Stimulated activated CD8-positive, alpha-beta memory T cell treated with anti-CD3 and anti-CD28 coated beads, Interleukin-7, amount 100 ng/mL, for 1 hour (primary cell): ENCODE measurements at places on chromosomes 6 and 20.
A peak's percentile ranks its signal among the peaks of the same experiment; 100 is the strongest.

- no peak for DNase-seq
These were observed 171.2 kb upstream of the TSHZ2 start for GRCh38 chr20:52800734-52801627.

- DNase-seq, result no peak
These were observed 33.3 kb upstream of the EZR start for GRCh38 chr6:158852312-158853071.

- DNase-seq, result no peak
These were observed 281.2 kb upstream of the DEFB112 start for GRCh38 chr6:50330963-50331362.

GRCh38 chr20:53021934-53022333 is 49.8 kb downstream of the TSHZ2 start:
- DNase-seq, result no peak

DNA sequence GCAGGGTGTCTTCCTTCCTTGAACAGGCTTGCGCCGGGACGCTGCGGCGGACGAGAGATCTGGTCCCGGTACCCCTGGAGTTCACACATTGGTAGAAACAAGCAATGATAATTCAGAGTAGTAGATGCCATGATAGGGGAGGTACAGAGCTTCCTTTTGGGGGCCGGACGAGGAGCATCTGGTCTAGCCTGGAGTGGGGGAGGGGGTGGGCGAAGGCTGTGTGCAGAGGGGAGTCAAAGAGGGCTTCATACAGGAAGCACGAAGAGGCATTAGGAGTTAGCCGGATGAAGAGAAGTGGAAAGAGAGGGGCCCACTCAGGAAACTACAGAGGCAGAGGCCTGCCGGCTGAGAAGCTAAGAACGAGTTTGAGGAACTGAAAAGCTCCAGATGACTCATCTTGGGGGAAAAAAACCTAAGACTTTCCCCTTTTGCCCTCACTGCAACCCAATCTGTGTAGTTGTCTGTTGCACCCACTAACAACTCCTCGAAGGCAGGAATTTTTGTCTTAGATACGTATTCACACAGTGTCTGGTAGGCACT is 611 bp downstream of the CNPY3 start:
- peak; percentile 19 for DNase-seq

GRCh38 chr6:136548582-136549299 is 1.5 kb downstream of the MAP7 start:
- no peak for DNase-seq

GRCh38 chr20:41314386-41314785 is 3.1 kb downstream of the ZHX3 start:
- DNase-seq, result no peak

DNA sequence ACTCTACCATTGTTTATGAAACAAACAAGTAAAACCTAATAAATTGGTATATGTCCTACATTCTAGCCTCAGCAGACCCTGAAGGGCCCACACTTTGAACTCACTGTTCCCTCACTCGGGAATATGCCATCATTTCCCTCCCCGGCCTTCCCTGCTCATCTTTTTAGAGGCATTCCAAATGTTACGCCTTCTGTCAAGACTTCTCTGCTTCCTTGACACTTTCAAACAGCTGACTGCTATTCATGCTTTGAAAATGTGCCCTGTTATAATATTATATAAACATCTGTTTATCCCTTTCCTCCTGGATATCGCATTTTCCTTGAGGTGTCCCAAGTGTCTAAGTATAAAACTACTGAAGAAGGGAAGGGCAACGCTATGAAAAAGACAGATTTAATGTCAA is 249.5 kb upstream of the THEMIS start:
- DNase-seq, result no peak

DNA sequence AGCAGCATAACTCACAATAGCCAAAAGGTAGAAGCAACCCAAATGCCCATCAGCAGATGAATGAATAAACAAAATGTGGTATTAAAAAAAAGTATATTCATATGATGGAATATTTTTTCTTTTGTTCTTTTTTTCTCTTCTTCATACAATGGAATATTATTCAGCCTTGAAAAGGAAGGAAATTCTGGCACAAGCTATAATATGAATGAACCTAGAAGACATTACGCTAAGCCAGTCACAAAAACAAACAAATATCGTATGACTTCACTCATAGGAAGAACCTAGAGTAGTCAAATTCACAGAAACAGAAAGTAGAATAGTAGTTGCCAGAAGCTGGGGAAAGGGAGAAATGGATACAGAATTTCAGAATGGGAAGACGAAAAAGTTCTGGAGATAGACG is 63.7 kb downstream of the RBL1 start:
- DNase-seq, result no peak

GRCh38 chr6:142892254-142893021 is 52.5 kb downstream of the HIVEP2 start:
- DNase-seq, result no peak

DNA sequence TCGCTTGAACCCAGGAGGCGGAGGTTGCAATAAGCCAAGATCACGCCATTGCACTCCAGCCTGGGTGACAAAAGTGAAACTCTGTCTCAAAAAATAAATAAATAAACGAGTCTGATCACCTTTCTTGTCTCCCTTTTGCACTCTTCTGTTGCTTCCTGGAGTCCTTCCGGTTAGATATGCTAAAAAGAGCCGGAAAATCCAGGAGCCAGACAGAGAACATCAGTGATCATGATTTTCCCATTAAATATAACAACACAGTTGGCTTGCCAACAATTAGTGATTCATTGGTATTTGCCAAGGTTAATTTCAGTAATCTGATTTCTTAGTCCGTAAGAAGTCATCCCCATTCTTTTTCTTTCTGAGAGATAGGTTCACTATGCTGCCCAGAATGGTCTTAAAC is 3.7 kb upstream of the MCM3 start:
- no peak for DNase-seq

- DNase-seq, result no peak
These were observed 16.5 kb downstream of the PEDS1 start for GRCh38 chr20:50136822-50137599.

- DNase-seq, result no peak
These were observed 27.6 kb upstream of the PI16 start for GRCh38 chr6:36926708-36927513.
